ENCODE measurements at places on chromosomes 7 and 10.

- DNase-seq = no peak
Measured at GRCh38 chr7:8143151-8143874, 118.7 kb downstream of the ICA1 start.

DNA sequence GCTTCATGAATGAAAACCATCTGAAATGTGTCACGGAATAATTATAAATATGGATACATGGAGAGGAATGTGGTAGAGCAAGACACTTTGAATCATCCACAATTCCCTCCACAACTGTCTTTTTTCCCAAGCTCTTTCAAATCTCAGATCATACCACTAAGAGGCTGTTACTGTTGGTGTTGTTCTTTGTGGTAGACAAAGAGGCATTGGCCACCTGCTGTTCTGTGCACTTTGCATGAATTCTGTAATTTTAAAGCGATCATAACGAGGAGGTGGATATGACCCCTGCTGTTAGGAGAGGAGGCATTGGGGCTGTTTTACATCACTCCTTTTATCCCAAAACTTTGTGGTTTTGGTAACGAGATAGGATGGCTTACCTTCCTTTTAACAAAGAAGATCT lies 141.2 kb upstream of the KLF6 start:
- no peak for DNase-seq

GRCh38 chr7:3043544-3044371 lies at the start of gene CARD11:
Gene CARD11 (minus strand): TSS chr7:3043867. CDS start chr7:2958506, 85,361 bp downstream.
- no peak for DNase-seq

GRCh38 chr7:116653204-116653603 lies 18.8 kb upstream of the MET start:
- DNase-seq = no peak

GRCh38 chr10:86632009-86632800 lies 22.1 kb upstream of the OPN4 start:
- DNase-seq = no peak

- DNase-seq = no peak
Measured at GRCh38 chr7:50554431-50555322, 10.5 kb downstream of the DDC start.

GRCh38 chr10:7662522-7662921 lies 4.2 kb downstream of the ITIH5 start:
- no peak for DNase-seq

- no peak for DNase-seq
Measured at GRCh38 chr10:1120801-1121211, 64.6 kb downstream of the WDR37 start.

DNA sequence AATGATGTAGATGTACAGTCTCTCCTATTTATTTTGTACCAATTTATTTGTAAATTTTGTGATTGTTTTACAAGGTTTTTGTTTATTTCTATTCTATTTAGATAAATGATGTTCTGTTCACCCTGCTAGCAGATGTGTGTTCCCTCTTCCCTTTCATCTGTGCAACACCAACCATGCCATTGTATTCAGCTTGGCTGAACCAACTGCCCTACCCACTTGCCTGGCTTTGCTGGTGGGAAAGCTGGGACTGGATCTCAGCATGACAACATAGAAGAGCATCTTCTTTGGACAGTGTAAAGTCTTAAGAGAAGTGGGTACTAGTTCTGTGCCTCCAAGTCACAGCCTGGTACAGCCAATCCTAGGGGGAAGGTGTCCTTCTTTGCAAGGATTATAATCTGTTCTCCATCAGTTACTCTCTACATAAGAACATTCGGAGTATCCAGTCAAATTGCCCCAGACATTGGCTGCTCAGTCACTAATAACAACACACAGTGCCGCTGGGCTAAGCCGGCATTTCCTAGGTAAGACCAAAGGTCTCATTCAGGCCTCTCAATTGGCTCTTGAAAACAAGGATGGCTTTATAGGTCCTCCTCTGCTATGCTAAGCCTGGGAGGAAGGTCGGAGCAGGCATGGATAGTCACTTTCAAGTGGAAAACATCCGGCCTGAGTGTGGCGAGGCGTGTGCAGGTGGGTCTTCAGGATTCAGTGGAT lies 109.7 kb downstream of the NT5C2 start:
- DNase-seq = no peak

DNA sequence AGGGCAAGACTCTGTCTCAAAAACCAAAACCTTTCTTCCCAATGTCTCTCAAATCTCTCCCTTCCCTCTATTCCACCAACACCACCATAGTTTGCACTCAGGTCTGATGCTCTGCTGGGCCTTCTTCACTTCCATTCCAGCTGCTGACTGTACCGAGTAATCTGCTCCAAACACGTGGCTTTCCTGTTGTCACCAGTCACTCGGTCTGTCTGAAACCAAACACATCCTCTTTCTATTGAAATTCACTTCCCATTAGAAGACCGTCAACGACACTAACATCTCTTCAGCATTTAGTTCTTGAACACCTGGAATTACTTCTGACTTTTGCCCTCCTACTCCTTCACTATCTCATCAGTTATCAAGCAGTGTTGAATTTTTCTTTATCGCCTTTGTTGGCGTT lies 4.7 kb upstream of the NRF1 start:
- no peak for DNase-seq

DNA sequence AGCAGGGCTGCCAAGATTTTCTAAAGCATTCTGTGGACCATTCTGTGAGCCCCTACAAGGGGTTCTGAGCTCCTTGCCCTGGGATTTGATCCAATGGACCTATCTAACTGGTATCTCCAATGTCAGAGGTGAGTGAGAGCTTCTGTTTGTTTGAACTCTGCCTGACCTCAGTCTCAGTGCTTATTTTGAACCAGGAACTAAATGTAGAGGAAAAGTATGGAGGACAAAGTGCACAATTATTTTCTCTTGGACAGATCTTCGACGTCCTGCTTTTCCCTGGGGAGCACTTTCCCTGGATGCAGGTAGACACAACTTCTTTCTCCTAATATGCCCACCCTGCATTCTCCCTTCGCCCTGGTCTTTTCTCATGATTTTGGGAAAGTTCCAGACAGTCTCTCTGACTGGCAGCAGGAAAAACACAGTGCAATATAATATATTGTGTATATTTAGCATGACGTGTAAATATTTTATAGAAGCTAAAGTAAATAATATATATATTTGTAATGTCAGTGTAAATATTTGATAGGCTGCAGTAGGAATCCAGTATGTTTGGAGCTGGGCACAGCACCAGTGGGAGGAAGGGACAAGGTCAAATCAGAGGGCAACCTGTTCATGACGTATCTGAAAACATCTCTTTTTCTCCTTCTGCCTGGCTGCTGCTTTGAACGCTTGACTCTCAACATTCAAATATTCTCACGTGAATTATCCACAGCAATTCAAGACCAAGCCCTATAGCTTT lies 184.0 kb upstream of the LYZL1 start:
- DNase-seq = no peak

- no peak for DNase-seq
Measured at GRCh38 chr10:93254180-93254853, 180.6 kb downstream of the CYP26A1 start.

DNA sequence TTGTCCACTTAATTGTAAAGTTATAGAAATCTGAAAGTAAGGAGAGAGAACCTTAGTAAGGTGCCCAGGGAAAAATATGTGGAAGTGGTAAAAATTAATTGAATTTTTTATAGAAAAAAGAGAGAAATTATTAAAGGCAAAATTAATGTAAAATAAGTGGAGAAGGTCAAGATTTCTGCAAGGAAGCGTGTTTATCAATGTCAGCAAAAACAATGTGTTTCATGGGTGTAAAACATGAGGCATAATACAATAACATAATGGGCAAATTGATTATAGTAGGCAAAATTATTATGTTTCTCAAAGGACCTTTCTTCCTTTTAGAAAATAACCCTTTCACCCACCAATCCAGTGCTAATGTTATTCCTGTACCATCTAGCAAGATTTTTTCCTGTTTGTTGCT lies 1520.1 kb downstream of the REEP3 start:
- no peak for DNase-seq

- no peak for DNase-seq
Measured at GRCh38 chr10:121330563-121330962, 267.7 kb downstream of the FGFR2 start.

DNA sequence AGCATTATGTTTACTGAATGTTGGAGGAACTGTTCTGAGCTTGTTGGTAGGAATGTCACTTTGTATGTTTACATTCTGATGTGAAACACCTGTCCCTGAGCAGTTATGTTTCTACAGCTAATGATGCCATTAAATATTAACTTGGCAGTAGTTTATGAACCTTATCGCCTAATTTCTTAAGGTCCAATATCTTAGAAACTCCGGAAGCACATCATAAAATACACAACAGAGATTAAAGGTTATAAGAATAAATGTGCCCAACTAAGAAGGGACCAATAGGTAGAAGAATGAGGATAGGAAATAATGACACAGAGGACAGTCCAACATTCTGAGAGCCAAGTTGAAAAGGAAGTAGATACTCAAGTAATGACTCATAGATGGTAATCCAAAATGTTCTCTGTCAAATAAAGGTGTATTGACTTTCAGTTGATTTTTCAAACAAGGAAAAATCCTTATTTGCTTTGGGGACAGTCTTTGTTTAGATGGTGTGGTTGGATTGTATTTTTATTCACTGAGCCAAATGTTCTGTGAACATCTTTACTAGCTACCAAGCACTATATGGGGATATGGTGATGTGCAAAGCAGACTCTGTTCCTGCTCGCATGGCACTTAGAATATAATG lies 31.9 kb downstream of the LCOR start:
- DNase-seq = no peak

DNA sequence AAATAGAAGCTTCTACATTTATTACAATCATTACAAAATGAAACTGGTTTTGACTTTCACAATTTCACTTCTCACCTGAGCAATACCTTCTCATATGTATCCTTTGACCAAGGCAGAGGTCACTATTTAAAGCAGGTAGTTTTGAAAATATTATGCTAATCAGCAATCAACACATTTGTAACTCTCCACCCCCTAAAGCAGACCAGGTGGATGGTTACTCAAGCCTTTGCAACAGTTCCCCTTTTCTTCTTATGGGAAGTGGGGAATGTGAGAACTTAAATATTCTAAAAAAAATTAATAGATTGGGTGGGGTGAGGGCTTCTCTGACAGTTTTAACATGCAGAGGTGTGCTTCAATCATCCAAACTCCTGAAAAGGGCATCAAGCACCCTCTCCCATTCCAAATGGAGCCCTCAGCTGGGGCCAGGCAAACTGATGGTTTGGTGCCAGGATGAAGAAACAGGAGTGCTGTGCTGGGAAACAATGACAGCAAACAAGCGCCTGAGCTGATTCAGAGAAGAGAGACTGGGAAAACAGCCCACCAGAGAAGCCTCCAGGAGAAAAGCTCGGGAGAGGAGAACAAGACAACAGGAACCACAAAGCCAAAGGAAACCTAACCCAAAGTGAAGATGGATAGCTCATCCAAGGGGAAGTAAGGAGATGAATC lies 17.1 kb downstream of the RAPGEF5 start:
- no peak for DNase-seq

DNA sequence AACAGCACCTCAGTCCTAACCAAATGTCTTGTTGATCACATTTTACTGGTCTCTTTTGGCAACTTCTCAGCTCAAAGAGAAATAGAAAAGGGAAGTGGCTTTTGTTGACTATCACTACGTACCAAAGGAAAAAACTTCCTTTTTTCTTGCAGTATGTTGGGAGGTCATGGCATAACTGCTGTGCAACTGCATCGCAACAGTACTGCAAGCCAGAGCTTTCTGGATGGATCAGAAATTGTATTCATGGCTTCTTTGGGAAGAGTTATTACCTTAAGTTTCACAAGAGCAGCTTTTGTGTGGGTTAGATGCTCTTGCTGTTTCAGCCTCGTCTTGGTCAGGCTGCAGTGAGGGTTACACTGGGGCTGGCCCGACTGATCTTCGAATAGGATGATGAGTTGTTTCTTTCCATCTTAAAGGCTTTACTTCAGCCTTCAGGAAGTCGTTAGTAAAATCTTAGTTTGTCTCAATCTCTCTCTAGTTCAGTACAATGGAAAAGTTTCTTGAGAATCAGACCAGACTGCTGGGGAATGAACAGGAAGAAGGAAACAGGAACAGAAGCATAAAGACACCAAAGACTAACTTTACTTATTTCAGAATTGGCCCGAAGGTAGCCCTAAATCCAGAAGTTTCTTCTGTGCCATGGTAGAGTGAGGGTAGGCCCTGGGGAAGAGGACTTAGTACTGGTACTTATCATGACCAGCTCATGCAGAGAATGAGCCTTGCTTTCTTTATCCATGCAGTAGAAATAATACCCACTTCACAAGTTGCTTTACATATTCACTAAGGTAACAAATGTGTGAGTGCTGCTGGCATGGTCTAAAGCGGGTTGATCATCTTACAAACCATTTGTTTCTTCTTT lies 153.6 kb downstream of the CELF2 start:
- no peak for DNase-seq

GRCh38 chr7:26789481-26790184 lies 74.8 kb downstream of the SKAP2 start:
- DNase-seq = no peak

- DNase-seq = no peak
Measured at GRCh38 chr7:137366995-137367394, 23.5 kb upstream of the PTN start.

GRCh38 chr7:69811476-69812308 lies 213.4 kb downstream of the AUTS2 start:
- no peak for DNase-seq

DNA sequence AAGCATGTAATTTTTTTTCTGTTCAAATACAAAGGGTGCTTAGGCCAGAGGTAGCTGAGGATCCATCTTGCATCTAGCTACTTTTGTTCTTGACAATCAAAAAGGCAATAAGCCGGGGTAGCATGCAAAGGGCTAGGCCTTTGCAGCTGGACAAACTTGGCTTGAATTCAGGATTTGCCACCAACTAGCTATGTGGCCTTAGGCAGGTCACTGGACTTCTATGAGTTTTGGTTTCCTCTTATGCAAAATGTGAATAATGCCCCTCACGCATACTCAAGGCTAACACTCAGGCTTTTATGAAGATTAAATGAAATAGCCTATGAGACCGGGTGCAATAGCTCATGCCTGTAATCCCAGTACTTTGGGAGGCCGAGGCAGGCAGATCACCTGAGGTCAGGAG lies 19.3 kb downstream of the GFRA1 start:
- no peak for DNase-seq

DNA sequence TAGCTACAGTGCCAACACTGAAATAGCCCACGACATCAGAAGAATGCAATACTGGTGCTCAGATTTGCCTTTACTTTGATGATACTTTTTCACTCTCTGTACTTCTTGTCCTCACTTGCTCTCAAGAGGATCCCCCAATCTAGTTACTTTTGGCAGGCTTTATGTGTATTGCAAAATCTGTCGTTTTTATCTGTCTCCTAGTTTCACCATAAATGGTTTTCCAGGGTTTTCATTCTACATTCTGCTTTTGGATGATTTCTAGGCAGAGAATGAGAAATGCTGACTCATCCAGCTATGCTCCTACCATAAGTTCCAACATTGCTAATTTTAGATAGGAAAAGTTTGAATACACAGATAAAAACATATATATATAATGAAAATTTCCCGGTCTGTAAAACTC lies 659.5 kb upstream of the NRG3 start:
- DNase-seq = peak; percentile 28

GRCh38 chr7:34332006-34332405 lies 326.0 kb upstream of the NPSR1 start:
- no peak for DNase-seq
